ENCODE measurements at places on chromosomes 1 and 21.

DNA sequence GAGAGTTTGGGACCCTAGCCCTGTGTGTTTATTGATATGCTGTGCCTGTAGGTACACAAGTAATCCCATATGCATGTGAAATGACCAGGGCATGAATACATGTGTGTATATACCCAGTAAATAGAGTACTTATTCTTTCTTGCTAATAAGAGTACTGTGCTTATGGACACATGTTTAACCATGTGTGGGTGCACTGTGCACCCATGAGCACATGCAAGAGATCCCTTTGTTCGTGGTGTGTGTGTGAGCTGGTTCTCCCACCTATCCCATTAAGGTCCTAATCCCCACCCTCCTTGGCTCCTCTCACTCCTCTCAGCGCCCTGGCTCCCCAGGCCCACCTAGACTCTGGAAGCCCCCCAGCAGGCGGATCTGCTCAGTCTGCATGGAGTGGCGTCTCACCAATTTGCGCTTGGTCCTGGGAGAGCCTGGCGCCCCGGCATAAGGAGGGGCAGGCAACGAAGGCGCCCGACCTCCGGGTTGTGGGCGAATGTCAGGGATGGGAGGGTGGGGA, 2.2 kb upstream of the LIX1L start:
- no peak for DNase-seq

GRCh38 chr1:28756846-28757245, 20.1 kb downstream of the YTHDF2 start:
- DNase-seq: no peak

DNA sequence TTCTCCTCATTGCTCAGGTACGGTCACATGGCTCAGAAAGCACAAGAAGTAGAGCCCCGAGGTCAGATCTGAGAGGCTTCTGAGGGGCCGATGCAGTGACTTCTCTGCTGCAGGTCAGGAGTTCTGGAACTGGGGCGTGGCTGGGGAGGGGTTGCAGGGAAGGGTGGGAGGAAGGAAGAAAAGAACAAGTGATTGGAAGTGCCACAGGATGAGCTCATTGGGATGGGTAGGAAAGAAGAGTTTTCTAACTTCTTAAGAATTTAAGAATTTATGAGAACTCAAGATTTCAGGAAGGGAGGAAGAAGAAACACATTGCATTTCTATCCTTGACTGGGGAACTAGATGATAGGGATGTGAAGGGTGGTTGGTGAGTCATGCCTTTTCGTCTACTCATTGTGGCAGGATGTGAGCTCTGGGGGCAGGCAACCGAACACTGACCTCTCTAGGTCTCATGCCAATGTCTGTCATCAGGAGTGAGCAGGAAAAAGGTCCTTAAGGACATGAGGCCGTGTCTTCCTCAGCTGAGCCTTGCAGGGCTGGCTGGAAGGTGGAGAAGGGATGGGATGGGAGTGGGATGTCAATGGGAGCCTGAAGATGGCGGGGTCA, 497 bp downstream of the FCRLB start:
- no peak for DNase-seq

DNA sequence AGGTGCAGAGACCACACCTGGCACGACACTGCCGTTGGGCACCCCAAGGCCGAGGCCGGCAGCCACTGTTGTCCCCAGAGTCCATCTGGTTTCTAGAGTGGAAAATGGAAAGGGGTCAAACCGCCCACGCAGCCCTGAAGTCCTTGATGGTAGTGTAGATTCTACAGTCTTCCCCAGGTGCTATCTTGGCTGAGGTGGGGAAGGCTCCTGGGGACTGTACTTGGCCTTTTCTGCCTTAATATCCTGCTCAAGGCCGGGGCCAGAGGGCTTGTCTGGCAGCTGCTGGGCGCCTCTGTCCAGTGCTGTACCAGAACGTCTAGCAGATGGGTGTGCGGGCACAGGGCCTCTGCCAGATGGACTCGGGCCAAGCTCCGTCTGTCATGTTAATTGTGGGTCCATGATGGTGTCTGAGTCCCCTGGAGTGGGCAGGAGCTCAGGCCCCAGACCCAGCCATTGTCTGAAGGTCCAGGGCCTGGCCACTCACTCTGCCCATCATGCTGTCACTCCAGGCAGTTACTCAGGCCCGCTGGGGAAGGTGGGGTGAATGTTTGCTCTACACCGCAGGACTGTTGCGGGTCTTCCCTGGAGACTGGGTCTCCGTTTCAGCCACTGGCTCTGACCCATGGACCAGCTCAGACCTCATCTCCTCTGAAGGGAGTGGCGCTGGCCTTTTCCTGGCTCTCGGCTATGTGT, 161.9 kb upstream of the COL6A1 start:
- no peak for DNase-seq

- DNase-seq: no peak
These were observed 144.5 kb downstream of the BRINP2 start for GRCh38 chr1:177315261-177315660.

GRCh38 chr1:206657751-206658150, 22.4 kb downstream of the DYRK3 start:
- no peak for DNase-seq

GRCh38 chr21:36038701-36039497, 21.4 kb downstream of the SETD4 start:
- no peak for DNase-seq

DNA sequence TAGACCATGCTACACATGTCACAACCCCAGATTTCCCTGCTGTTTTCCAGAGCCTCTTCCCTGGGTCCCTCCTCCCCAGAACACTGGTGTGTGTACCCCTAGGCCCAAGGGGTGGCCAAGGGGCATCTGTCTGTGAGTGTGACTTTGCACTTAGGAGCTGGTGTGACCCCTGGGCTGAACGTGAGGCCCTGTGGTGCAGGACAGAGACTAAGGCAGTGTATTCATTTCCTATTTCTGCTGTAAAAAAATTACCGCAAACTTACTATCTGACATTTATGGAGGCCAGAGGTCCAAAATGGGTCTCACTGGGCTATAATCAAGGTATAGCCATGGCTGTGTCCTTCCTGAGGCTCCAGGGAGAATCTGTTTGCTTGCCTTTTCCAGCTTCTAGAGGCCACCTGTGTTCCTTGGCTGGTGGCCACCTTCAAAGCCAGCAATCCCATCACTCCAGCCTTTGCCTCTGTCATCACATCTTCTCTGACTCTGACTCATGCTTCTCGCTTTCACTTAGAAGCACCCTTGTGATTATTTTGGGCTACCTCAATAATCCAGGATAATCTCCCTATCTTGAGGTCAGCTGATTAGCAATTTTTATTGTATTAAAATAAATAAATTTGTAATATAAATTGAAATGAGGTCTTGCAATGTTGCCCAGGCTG, 24.0 kb upstream of the ELOA start:
- no peak for DNase-seq

DNA sequence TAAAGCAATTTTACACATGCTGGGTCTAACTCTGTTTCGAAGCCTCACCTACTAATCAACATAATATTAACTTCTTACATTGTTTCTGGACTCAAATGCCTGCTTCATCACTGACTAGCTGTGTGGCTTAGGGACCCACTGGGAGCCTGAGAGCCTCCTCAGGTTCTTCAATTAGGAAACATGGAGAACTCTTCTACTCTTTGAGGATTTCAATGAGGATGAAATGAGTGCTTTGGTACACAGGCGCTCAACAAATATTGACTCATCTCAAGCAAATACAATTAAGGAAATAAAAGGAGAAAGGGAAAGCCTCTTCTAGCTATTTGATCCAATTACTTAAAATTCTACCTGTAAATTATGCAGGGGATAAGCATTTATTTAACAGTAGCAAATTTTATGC, 84.4 kb upstream of the JAK1 start:
- no peak for DNase-seq

DNA sequence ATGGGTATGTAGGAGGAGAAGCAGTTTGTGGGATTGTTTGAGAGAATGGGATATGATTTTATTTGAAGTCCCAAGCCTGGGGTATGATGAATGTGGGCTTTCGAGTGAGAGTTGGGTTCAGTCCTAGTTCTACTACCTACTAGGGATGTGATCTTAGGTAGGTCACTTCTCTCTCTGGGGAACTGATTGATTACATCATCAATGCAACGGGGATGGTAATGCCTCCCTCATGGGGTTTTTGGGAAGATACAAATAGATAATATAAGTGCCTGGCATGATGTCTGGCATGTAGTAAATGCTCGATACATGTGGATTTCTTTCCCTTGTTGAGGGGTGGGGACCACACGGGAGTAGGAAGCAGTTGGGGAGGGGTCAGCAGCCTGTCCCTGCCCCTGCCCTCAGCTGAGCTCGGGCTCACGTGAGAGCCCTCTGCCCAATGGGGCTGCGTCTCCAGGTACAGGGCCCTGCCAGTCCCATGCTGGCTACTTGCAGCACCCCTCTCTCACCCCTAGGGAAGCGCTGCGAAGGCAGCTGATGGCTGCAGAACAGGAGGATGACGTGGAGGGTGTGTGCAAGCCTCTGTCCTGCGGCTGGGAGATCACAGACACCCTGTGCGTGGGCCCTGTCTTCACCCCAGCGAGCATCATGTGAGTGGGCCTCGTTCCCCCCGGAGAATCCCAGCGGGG, 38.7 kb downstream of the AZIN2 start:
- no peak for DNase-seq

GRCh38 chr1:53367503-53368313, 39.8 kb upstream of the LRP8 start:
- no peak for DNase-seq

DNA sequence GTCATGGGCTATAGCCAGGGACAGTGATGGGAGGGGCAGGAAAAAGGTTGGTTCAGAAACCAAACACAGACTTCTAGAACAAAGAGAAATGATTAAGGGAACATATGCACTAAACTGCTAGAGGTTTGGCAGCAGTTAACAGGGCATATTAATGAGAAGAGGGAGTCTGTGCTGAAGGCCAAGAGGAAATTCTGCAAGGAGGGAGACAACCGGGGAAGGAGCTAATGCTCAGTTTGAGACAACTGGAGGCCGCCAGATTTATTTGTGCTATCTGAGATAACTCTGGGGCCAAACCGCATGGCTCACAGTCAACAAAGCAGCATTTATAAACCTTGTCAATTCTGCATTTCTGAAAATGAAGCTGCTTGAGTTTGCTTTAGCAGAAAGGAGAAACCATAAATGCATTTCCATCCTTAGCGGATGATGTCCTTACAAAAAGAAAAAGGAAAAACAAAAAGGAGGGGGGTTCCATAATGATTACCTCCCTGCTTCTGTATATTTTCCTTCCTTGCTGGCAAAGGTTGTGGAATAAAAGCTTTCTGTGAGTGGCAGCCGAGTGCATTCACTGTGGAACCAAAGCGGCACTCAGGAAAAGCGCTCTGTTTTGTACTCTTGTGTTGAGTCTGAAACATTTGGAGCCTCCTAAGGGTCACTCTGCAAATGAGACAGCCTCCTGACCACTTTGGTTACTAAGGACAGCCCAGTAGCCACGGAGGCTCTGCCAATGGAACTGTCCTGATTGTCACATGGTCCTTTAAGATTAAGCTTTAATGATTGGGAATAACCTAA, 70.3 kb downstream of the SIM2 start:
- DNase-seq: no peak

- DNase-seq: no peak
These were observed 47.9 kb downstream of the KCNAB2 start for GRCh38 chr1:6093611-6094010.

- no peak for DNase-seq
These were observed 1.6 kb upstream of the LAMC1 start for GRCh38 chr1:183021405-183022201.

GRCh38 chr1:206769304-206769731, 1.3 kb upstream of the IL19 start:
- DNase-seq: peak; percentile 38

GRCh38 chr1:198156745-198157240, at the start of gene NEK7:
Gene NEK7, plus strand, starts transcription at chr1:198156998. Its CDS starts 75,583 bp downstream, at chr1:198232581.
- peak; percentile 64 for DNase-seq

- no peak for DNase-seq
These were observed 87.7 kb downstream of the SNX7 start for GRCh38 chr1:98749152-98749756.

- no peak for DNase-seq
These were observed 1.8 kb downstream of the CTTNBP2NL start for GRCh38 chr1:112397841-112398240.

GRCh38 chr1:215557504-215557903, 9.6 kb upstream of the KCTD3 start:
- no peak for DNase-seq

DNA sequence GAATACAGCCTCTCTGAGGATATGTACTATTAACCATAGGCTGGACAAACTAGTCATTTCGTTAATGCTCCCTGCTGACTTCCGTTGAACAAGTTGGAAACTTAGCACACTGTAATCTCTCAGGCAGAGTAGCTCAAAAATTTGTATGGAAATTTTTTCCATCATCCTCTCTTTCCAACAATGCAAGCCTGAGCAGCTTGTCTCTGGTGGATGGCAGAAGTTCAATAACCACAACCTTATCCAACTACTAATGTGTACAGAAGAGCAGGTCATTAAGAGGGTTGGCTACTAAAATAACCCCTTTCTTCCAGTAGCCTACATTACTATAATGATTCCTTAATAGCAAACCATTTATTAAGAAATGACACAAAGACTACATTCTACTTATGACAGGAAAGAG, 262.3 kb downstream of the NFIA start:
- no peak for DNase-seq

DNA sequence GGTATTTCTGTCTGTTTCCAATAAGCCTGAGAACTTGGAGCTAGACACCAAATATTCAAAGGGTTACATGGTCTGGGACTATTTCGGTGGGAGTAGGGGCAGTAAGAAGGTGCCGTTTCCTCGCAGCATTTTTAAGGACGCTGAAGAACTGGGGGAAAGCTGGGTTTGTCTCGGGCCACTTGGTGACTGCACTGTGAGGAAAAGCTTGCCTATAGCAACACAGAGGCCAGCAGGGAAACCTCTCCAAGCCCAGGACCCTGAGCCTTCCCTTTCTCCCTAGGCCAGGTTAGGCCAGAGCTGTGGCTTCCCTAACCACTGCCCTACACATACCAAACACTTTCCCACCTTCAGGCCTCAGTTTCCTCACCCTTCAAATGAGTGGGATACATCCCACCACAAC, 3.3 kb downstream of the GLIS1 start:
- DNase-seq: no peak

DNA sequence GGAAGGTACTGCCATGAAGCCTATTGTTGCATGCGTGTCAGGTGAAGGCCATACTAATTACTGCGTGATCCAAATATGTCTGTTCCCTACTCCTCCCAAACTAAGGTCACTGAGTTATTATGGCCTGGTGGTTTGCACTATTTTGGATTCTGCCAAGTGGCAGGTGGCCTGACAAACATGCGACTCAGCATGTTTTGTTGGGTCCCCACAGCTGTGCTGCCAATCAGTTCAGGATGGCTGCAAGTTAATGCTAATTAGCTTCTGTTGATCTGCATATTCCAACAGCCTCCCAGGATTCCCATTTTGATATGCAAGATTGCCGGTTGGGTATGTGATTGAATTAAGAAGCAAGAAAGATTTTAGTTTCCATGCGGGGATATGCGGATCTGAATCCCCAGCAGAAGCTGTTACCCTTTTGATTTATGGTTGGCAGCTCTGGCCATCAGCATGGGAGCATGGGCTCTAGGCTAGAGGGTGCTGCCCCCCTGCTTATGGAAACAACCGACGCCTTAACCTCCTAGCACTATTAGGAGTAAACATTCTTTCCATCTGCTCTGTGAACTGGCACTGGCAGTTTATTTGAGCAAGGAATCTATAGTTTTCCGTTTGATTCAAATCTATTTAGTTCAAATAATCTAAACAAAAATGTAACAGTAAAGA, 429.8 kb upstream of the C1orf87 start:
- no peak for DNase-seq

- no peak for DNase-seq
These were observed 12.7 kb downstream of the HNRNPU start for GRCh38 chr1:244851546-244852231.

GRCh38 chr1:87362834-87363426, 34.2 kb downstream of the LMO4 start:
- DNase-seq: no peak

All from stimulated activated CD4-positive, alpha-beta T cell treated with anti-CD3 and anti-CD28 coated beads, Interleukin-4, amount 100 ng/mL, for 1 hour (primary cell).